Fibroblast of lung (primary cell): ENCODE measurements at places on chromosomes 2 and 18.

DNA sequence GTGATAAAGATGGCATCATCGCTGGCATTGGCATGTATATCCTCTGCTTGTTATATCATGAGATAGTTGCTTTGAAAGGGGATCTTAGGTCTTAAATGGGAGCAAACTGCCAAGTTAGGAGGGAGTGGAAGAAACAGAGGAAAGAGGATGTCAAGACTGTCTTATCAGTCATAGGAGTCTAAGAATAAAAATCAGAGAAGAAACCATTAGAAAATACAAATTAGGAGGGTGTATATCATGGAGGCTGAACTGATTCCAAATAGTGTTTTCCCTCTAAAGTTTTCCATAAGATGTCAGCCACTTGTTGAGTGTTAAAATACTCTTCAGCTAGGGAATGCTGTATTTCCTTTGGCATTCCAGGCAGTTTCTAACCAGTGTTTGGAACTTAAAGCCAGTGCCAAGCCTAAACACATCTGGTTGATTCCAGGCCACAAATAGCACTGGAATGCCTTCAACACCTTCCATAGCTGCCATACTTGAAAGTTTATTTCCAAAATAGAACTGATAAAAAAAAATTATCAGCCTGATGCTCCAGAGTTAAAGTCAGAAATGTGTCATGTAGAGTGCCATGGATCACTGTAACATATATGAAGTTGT, 129.4 kb downstream of the ZEB2 start:
- DNase-seq, result peak; percentile 84

GRCh38 chr2:171547720-171548119, 25.4 kb downstream of the CYBRD1 start:
- DNase-seq, result peak; percentile 67

- no peak for DNase-seq
Observed at GRCh38 chr2:195251214-195251613, 405.8 kb upstream of the SLC39A10 start.

GRCh38 chr18:23121133-23121532, 14.2 kb upstream of the CABLES1 start:
- DNase-seq, result no peak

DNA sequence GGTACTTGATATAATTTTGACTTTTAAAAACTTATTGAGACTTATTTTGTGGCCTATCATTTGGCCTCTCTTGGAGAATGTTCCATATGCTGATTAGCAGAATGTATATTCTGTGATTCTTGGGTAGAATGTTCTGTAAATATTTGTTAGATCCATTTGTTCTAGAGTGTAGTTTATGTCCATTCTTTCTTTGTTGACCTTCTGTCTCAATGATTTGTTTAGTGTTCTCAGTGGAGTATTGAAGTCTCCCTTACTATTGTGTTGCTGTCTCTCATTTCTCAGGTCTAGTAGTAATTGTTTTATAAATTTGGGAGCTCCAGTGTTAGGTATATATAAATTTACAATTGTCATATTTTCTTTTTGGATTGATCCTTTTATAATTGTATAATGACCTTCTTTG, 349.6 kb upstream of the CWC22 start:
- no peak for DNase-seq

DNA sequence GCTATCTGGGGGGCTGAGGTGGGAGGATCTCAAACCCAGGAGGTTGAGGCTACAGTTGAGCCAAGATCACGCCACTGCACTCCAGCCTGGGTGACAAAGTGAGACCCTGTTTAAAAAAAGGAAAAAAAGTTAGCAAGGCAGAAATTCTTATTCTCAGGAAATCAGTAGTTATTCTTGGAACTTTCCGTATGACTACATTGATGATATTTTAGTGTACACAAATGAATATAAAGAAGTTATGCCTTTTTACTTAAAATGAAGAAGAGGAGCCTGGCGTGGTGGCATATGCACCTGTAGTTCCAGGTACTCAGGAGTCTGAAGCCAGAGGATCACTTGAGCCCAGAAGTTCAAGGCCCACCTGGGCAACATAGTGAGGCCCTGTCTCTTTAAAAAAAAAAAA, 7.4 kb downstream of the SPDYA start:
- no peak for DNase-seq
